ENCODE measurements at places on chromosomes 7 and 10. TPM values are rescaled to one million over a fixed set of nuclear protein-coding genes. Genes with fewer than 3 reads are reported as not detected.

The DOCK4 gene
- total RNA-seq = 0.12 TPM

The WASHC2C gene
- 69.9 TPM for total RNA-seq

The NXPH1 gene
- total RNA-seq = not detected

The NSMCE4A gene
- total RNA-seq = 69.4 TPM

The MYH16 gene
- not detected for total RNA-seq

The LRRN3 gene
- total RNA-seq = 211 TPM

The ELMO1 gene
- total RNA-seq = 99.8 TPM

The CPA1 gene
- not detected for total RNA-seq

The BRAT1 gene
- total RNA-seq = 40.0 TPM

The ARHGEF5 gene
- total RNA-seq = 13.1 TPM

The FZD8 gene
- 0.15 TPM for total RNA-seq

The ARMH3 gene
- total RNA-seq = 22.1 TPM

The RET gene
- 0.10 TPM for total RNA-seq

The GNG11 gene
- total RNA-seq = not detected

The FAM25C gene
- total RNA-seq = not detected

The NUDT1 gene
- 104 TPM for total RNA-seq

The GIMAP7 gene
- total RNA-seq = 244 TPM

The STAMBPL1 gene
- total RNA-seq = 39.7 TPM

The AASS gene
- total RNA-seq = 0.84 TPM

The STRA8 gene
- total RNA-seq = not detected
